Natural killer cell (primary cell): ENCODE measurements at places on chromosomes 12 and 14. TPM values are rescaled to one million over a fixed set of nuclear protein-coding genes. Genes with fewer than 3 reads are reported as not detected.
A peak's percentile ranks its signal among the peaks of the same experiment; 100 is the strongest.

GRCh38 chr14:70077720-70078119, 111.0 kb downstream of the SLC8A3 start:
- no peak for DNase-seq

- DNase-seq, result no peak
Measured at GRCh38 chr12:108357834-108358579, 18.9 kb upstream of the CMKLR1 start.

- DNase-seq, result no peak
Measured at GRCh38 chr14:59132796-59133494, 55.5 kb upstream of the DAAM1 start.

GRCh38 chr12:54051874-54052437, 1.7 kb upstream of the HOXC4 start:
- no peak for DNase-seq

The SERPINA10 gene
- total RNA-seq, result not detected

DNA sequence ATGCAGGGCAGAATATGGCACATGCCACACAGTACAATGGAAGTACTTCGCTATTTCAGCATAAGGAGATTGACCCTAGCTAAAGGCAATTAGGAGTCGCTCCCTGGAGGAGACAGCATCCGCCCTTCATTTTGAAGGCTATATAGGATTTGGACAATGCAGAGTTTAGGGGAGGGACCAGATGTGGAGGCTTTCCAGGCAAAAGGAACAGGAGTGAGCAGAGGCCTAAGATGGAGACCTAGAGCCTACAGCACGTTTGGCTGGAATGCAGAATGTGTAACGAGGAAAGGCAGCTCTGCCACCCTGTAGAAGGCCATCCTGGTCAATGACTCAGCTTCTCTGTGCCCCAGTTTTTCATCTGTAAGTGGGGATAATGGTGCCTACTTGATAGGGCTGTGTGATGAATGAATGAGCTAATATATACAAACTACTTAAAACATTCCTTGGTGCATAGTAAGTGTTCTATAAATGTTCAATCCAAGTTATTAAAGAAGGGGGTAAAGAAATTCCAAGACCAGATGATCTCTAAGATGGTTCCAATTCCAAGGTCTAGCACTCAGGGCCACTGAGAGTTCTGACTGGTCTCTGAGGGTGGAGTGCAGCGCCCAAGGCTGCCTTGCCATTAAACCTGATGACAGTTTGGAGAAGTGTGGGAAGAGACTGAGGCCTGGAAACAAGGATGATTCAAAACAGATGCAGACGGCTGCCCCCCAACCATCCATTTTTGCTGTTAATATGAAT, 54.3 kb upstream of the FRMD6 start:
- DNase-seq, result no peak

The SYT10 gene
- total RNA-seq, result not detected

The INHBC gene
- 0.31 TPM for total RNA-seq

The ARF3 gene
- total RNA-seq, result 88.4 TPM

The P2RX2 gene
- total RNA-seq, result not detected

The MYH6 gene
- total RNA-seq, result not detected

GRCh38 chr14:104554608-104555429, 24.7 kb upstream of the C14orf180 start:
- DNase-seq, result no peak

The SYNDIG1L gene
- not detected for total RNA-seq

GRCh38 chr12:14244876-14245669, 120.4 kb upstream of the ATF7IP start:
- DNase-seq, result no peak

The SERPINA5 gene
- not detected for total RNA-seq

The NRXN3 gene
- total RNA-seq, result not detected

- no peak for DNase-seq
Measured at GRCh38 chr12:89474615-89475014, 50.0 kb downstream of the GALNT4 start.

The NINJ2 gene
- total RNA-seq, result 4.9 TPM

The CLEC4D gene
- total RNA-seq, result not detected

The SLCO1C1 gene
- not detected for total RNA-seq

The ACSS3 gene
- total RNA-seq, result not detected

DNA sequence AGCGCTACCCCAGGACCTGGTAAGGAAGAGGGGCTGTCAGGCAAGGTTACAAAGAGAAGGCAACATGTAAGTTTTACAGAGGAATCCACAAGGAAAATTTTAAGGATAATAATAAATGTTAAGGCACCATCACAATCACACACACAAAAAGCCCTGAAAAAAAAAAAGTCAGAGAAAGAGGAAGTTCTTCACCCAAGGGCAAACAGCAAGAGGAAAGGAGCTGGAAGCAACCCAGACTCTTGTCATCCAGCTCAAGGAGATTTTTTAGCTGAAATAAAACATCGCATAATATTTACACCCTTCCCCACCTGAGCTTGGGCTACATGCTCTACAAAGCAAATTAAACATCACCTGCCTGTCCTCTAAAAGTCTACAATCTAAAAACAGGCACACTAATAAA, 9.5 kb downstream of the SPTB start:
- DNase-seq, result no peak

- no peak for DNase-seq
Measured at GRCh38 chr14:100428727-100429126, 105.6 kb downstream of the SLC25A47 start.

DNA sequence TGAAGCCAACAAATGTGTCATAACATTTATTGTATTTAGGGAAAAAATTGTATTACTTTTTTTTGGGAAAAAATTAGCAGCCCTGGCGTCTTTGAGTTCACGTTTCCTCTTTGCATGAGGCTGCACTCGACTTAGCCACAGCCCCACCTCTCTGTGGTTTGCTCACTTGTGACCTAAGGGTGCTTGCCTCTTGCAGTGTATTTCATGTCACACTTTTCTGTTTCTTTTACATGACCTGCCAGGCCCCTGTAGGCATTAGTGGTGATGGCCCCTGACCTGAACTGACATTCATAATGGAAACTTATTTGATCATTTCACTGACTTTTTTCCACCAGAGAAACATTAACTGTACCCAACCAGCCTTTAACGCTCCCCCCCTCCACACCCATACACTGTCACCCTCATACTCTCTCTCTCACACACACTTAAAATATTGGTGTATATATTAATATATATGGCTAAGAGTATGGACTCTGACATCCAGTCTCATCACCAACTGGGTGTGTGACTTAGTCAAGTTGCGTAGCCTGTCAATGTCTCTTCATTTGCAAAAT, 122.9 kb downstream of the PRKCH start:
- DNase-seq, result peak; percentile 64

- no peak for DNase-seq
Measured at GRCh38 chr14:57502586-57503254, 9.1 kb upstream of the CCDC198 start.

DNA sequence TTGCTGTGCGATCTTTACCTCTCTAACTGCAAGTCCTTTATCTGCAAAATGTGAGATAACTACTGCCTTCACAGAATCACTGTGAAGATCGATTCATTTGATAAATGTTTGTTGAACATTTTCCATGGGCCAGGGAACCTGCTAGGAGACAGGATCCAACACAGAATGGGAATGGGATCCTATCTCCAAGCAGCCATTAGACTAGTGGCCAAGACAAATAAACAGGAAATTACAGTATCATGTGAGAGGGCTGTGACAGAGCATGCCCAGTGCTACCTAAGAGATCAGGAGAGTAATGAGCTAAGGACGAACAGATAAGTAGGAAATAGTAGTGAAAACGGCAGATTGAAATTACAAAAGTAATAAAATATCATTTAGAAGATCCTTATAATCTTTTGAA, 105.7 kb downstream of the GRIN2B start:
- no peak for DNase-seq

DNA sequence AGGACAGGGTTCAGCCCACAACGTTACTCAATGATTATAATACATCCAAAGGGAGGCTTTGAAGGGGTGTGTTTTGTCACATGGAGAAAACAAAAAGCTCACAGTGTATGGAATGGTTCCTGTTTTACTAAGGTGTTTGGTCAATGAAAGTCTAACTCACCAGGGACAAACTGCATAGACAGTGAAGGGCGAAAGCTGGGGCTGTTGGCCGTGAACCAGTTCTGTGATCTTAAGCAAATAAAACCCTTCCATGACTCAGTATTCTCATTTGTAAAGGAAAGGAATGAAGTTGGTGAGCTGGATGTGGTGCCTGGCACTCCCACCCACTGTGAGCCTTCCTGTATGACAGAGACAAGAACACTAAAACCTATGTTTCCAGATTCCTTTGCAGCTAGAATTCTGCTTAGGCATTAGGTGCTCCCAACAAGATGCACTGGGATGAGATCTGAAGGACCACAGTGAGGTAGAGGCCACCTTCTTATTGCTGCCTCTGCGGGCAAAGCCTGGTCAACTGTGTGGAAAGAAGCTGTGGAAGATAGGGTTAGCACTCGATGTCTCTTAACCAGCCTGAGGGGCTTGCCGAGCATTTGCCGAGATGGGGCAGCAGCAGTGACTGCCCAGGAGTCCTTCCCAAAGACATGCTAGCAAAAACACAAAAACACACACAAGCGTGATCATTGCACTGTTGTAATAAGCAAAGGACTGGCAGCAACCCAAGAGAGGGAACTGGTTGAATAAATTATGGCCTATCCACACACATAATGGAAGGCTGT, 48.5 kb downstream of the VCPKMT start:
- no peak for DNase-seq

The BHLHE41 gene
- total RNA-seq, result not detected

- no peak for DNase-seq
Measured at GRCh38 chr12:27289414-27289813, 43.2 kb upstream of the BMAL2 start.

GRCh38 chr12:52156757-52157565, 34.9 kb downstream of the KRT80 start:
- peak; percentile 67 for DNase-seq

The KCNK10 gene
- total RNA-seq, result not detected

- no peak for DNase-seq
Measured at GRCh38 chr12:104360983-104361707, 57.6 kb downstream of the EID3 start.

DNA sequence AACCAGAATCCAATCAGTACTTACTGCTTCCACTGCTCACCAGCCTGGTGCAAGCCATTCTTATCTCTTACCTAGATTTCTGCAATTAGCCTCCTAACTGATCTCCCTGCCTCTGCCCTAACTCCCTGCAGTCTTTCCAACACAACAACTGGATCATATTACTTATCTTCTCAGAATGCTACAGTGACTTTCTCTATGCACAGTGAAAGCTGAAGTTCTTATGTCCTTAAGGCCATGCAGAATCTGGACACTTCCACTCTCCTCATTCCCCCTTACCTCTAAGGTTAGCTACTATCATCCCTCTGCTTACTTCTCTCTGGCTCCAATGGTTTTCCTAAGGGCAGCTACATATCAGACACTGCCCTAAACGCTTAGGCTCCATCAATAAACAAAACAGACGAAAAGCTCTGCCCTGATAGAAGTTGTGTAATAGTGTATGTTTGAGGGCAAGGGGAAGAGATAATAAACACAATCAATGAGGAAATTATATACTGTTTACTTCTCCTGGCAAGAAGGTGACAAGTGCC, 4.0 kb downstream of the KTN1 start:
- DNase-seq, result no peak
